ENCODE measurements at places on chromosomes 11 and 22.

- no peak for DNase-seq
Measured at GRCh38 chr11:57662893-57663292, 5.0 kb upstream of the ZDHHC5 start.

DNA sequence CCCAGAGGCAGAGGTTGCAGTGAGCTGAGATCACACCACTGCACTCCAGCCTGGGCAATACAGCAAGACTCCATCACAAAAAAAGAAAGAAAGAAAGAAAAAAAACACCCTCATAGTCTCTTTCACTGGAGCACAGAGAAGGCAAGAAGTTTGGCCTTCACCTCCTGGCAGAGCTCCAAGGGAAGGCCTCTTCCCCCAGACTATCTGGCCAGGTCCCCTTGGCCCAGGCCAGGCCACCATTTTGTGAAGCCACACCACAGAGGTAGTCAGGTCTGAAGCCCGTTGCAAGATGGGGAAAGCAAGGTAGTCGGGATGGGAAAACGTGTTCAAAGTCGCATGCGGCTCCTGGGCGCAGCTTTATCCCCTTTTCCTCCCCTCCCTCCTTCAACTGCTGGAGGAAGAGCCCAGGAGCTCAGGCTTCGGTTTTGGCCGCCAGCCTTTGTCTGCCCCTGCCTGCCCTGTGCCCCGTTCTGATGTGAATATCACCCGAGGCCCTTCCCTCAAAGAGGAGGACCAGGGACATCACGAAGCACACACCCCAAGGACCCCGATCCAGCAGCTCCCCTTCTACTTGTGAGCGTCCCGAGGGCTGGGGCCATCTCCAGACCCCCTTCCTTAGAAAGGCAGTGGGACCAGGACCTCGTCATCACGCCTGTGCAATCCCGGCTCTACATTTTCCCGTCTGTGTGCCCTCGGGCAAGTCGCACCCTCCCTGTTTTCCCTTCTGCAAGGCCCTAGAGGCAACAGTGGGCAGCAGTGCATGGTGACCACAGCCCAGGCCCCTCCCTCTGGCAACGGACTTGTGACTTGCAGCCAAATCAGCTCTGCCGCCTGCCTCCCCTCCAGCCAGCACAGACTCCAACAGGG, 17.7 kb downstream of the CABP7 start:
- no peak for DNase-seq

- DNase-seq: no peak
Measured at GRCh38 chr11:47928426-47928825, 51.9 kb upstream of the PTPRJ start.

- DNase-seq: peak; percentile 47
Measured at GRCh38 chr22:26656891-26657851, at the start of gene MIAT. Gene MIAT, plus strand, starts transcription at chr22:26657588.

GRCh38 chr11:46248289-46249102, 29.0 kb upstream of the CREB3L1 start:
- peak; percentile 94 for DNase-seq

GRCh38 chr22:37349043-37349814, 66.9 kb downstream of the CYTH4 start:
- no peak for DNase-seq

GRCh38 chr22:25621986-25622385, 57.5 kb downstream of the GRK3 start:
- DNase-seq: no peak

DNA sequence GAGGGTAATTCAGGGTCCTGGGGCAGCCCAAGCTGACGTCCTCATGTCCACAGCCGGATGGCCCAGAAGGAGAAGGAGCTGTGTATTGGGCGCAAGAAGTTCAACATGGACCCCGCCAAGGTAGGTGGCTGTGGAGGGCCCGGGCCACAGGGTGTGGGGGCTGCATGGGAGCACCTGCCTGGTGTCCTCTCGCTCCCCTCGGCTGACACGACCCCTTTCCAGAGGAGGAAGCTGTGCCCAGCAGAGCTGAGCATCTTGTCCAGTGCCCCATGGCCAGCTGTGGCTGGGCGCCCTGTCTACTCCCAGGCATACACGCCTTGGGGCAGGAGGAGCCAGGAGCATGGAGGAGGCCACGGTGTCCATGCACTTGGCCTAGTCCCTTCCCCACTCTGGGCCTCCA, 13.6 kb downstream of the CYTH4 start:
- no peak for DNase-seq

GRCh38 chr11:127789927-127790326, 789.4 kb upstream of the KIRREL3 start:
- no peak for DNase-seq

GRCh38 chr22:50576806-50577696, 1.2 kb downstream of the CPT1B start:
- DNase-seq: no peak

GRCh38 chr11:17352950-17353820, 1.6 kb downstream of the NCR3LG1 start:
- peak; percentile 72 for DNase-seq

DNA sequence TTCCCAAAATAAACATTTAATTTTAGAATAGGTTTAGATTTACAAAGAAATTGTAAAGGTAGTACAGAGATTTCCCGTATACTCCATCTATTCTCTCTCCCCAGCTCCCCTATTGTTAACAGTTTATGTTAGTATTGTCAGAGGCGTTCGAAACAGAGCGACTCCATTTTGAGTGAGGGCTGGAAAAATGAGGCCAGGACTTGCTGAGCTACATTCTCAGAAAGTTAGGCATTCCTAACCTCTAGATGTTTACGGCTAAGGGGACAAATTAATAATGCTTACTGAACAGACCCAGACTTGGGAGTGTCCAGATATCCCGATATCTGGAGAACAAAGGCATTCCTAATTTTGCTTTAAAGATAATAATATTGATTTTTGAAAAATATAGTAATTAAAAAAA, 12.4 kb upstream of the NUP160 start:
- no peak for DNase-seq

DNA sequence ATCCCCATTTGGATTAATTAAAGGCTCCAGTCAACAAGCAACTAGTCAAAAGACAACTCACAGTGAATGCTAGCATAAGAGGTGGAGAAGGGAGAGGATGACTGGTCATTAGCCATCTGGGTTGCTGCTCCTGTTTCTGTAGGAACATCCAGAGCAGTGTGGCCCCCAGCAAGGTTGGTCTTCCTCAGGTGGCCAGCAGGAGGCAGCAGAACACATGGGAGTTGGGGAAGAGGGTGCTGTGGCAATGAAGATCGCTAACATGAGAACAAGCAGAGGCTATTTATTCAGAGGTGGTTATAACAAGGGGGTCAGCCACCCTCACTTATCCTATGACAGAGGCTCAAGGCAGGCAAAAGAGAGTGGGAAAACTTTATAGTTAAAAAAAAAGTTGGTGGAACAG, 21.3 kb downstream of the IZUMO1R start:
- peak; percentile 17 for DNase-seq

GRCh38 chr11:112523477-112523876, 262.8 kb upstream of the PLET1 start:
- peak; percentile 54 for DNase-seq

GRCh38 chr11:78027759-78028158, 4.7 kb upstream of the KCTD14 start:
- no peak for DNase-seq

DNA sequence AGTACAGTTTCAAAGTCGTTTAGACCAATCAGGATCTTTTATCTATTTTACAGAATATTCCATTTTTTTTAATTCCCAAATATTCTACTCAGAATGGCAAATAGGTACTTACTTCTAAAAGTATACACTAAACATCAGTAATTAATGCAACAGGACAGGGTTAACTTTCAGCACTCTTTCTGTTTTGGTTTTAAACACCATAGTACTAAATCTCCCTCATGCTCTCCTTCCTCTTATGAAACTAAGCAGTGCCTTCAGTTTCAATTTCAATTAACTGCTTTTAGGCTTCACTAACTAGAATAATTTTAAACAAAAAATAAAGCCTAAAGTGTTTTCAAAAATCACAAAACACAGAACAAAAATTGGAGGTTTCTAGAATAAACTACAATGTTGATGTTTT, 57.9 kb downstream of the NOX4 start:
- no peak for DNase-seq

DNA sequence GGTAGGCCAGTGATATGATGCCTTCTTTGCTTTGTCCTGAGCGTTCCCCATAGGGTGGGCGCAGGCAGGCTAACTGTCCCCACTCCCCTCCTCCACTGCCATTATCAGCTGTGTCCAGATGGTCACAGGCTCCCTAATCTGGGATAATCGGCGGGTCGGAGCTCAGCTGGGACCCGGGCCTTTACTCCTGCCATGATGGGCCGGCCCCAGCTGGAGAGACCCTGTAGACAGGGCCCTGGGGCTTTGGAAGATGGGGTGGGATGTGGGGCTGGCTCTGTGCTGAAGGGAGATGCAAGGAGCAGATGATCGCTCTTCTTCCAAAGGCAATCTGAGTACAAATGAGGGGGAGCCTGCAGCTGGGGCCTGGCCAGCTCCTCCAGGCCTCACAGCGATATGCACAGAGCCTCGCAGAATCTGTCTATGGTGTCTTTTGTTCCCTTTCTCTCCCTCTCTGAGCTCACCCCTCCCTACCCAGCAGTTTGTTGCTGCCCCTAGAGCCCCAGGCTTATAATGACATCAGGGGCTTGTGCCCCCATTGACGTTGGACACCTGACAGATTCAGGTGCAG, 11.9 kb downstream of the KLHL35 start:
- no peak for DNase-seq

GRCh38 chr11:126547161-126547560, 191.7 kb downstream of the ST3GAL4 start:
- DNase-seq: peak; percentile 92

- DNase-seq: no peak
Measured at GRCh38 chr11:116071241-116071640, 567.0 kb upstream of the CADM1 start.

DNA sequence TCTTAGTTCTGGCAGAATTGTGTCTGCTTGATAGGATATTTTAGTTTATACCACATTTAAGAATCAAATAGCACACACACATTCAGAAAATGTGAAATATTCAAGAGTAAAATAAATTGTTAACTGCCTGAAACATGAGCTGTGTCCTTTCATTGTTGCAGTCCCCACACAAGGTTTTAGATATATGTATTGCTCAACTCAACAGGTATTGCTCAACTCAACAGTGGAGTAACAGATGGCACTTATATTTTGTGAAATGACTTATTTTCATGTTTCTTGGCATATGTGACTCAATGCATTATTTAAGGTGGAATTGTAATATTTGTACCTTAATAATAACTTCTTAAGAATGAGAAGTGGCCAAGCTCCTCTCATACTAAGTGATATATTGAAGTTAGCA, 760.3 kb downstream of the CNTN5 start:
- no peak for DNase-seq

GRCh38 chr22:41697126-41697775, 2.1 kb upstream of the MEI1 start:
- peak; percentile 92 for DNase-seq

DNA sequence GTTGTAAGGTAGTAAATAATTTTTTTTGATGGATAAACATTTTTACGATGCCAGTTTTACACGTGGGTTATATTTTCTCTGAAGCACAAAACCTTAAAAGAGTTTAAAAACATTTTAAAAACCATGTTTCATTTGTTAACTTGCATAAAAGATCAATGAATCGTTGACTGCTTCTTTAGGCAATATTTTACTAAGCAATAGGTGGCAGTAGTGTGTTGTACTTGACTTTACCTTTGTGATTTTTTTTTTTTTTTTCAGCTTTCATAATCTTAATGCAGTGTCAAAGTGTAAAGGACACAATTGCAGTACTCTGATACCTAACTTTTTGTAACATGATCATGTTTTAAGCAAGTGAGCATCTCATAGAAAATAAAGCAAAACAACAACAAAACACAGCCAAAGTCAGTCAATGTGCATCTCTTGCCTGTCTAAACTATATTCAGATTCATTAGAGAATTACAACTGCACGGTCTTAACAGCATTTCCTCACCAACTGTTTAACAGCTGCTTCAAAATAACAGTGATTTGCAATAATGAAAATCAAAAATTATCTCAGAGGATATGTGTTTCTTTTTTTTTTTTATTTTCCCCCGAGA, 27.7 kb downstream of the DNAJC24 start:
- DNase-seq: peak; percentile 28

DNA sequence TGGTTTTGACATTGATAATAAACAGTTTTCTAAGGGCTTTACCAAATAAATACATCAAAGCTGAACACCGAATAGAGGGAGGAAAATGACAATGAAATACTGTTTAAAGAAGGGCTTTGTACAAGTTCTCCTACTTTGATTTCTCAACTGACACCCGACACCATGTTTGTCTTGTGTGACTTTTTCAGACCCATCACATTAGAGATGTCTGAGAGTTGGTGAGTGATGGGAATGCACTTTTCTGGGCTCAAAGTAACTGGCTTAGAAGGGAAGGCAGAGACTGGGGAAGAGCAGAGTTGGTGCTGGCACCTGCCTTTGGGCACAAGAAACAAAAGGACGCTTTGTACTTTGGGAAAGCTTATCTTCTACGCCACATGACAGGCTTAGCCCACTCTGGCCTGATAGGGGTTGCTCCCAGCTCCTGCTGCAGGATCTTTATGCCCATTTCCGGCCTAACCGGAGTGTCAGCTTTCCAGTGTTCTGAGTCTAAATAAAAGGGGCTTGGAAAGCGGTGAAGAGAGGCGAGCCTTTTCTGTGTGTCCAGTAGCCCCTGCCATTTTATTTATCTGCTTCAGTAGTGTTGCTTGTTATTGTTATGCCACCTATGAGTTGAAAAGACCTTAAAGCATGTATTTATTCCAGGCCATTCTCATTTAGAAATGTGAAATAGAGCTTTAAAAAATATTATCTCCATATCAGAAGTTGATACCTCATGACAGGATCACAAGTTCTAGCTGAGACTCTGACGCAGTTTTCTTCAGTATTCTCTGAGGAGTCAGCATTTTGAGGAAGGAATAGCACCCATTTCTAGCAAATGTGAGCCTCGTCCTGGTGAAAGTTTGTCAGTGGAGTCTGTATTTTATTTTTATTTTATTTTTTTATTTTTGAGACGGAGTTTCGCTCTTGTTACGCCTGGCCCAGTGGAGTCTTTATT, 24.2 kb downstream of the KREMEN1 start:
- no peak for DNase-seq

- DNase-seq: no peak
Measured at GRCh38 chr11:9315078-9315688, 790 bp upstream of the TMEM41B start.

GRCh38 chr11:72236083-72236697, 7.8 kb downstream of the PHOX2A start:
- DNase-seq: no peak

DNA sequence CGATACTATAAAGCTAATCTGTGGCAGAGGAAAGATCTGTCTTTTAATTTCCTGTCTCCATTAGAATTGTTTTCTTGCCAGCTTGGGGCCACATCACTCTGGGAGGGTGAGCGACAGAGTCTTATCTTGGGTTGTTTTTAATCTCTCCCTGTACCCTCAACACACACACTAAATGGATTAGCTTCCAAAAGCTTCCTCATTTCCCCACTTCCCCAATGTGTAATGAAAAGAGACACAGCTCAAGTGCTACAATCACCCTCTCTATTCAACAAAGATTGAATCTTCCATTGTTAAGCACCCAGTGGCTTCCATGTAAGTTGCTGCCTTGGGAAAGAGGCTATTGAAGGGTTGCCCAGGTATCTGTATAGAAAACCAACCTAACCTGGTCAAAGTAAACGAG, 6.1 kb upstream of the ASCL3 start:
- DNase-seq: no peak
